ENCODE measurements at places on chromosomes 7 and 10. TPM values are rescaled to one million over a fixed set of nuclear protein-coding genes. Genes with fewer than 3 reads are reported as not detected.

Gene UPK3BL2
- total RNA-seq: 1.3 TPM

Gene LEP
- not detected for total RNA-seq

Gene TCTN3
- 33.9 TPM for total RNA-seq

Gene ADAP1
- 7.8 TPM for total RNA-seq

- no peak for DNase-seq
Observed at GRCh38 chr7:23358152-23358674, 59.1 kb downstream of the MALSU1 start.

GRCh38 chr10:70668454-70668970 lies 3.8 kb upstream of the ADAMTS14 start:
- no peak for DNase-seq

Measured in foreskin keratinocyte (primary cell).